Activated CD8-positive, alpha-beta memory T cell treated with anti-CD3 and anti-CD28 coated beads, Interleukin-2, amount 10 ng/mL, durations not matched to agents 7 days and 5 days (primary cell): ENCODE measurements at places on chromosomes 3 and 15.

- H3K27me3 ChIP-seq = no peaks in the 10 kb centered on the region
- H3K4me3 ChIP-seq = no peak overlapping the region
- DNase-seq = no peak
- H3K4me1 ChIP-seq = peaks cover 44% of the 10 kb centered on the region
- H3K36me3 ChIP-seq = peaks cover 5% of the 10 kb centered on the region
Observed at GRCh38 chr3:172560026-172560425, 36.8 kb upstream of the TNFSF10 start.

GRCh38 chr3:184752361-184752760, 40.5 kb upstream of the MAGEF1 start:
- no peak overlapping the region for H3K4me3 ChIP-seq
- no peak overlapping the region for H3K27ac ChIP-seq
- DNase-seq = no peak
- peaks cover 4% of the 10 kb centered on the region for H3K27me3 ChIP-seq
- no peaks in the 10 kb centered on the region for H3K36me3 ChIP-seq

GRCh38 chr3:175476489-175476888, 617.4 kb downstream of the NAALADL2 start:
- no peaks in the 10 kb centered on the region for H3K36me3 ChIP-seq
- no peak overlapping the region for H3K27ac ChIP-seq
- H3K4me1 ChIP-seq = no peaks in the 10 kb centered on the region
- no peak overlapping the region for H3K4me3 ChIP-seq

- H3K4me1 ChIP-seq = peaks cover 28% of the 10 kb centered on the region
- H3K36me3 ChIP-seq = peaks cover 19% of the 10 kb centered on the region
- peak; percentile 83 for DNase-seq
- no peaks in the 10 kb centered on the region for H3K27me3 ChIP-seq
- H3K4me3 ChIP-seq = peak overlapping the region; percentile 10
Observed at GRCh38 chr3:122102191-122102935, 47.2 kb downstream of the CD86 start.

- no peaks in the 10 kb centered on the region for H3K27me3 ChIP-seq
- no peak overlapping the region for H3K4me3 ChIP-seq
- no peak overlapping the region for H3K27ac ChIP-seq
- H3K36me3 ChIP-seq = peaks cover 15% of the 10 kb centered on the region
- peaks cover 31% of the 10 kb centered on the region for H3K4me1 ChIP-seq
Observed at GRCh38 chr3:111326144-111326995, 215.6 kb upstream of the CD96 start.

DNA sequence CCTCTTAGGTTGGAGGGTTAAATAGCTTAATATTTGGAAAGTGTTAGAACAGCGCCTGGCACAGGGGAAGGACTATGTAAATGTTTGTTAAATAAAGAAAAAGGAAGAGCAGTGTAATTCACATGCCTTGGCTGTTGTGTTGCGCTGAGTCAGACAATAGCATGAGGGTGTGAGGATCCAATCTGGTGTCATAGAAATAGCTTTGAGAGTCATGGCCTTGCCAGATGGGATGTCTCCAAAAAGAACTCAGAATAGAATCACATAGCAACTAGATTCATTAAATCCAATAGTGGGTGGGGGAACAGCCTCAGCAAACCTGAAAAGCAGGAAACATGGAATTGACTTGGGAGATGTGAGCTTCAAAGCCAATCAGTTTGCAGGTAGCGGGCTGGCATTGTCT, 3.9 kb upstream of the RBSN start:
- H3K27me3 ChIP-seq = peaks cover 6% of the 10 kb centered on the region
- no peak overlapping the region for H3K27ac ChIP-seq
- no peak for DNase-seq
- H3K4me3 ChIP-seq = no peak overlapping the region
- peaks cover 24% of the 10 kb centered on the region for H3K4me1 ChIP-seq
- H3K36me3 ChIP-seq = peaks cover 4% of the 10 kb centered on the region
